Tibial nerve (tissue), 4 donors: ENCODE measurements at places on chromosomes 12 and 14.

- no peak for DNase-seq
Measured at GRCh38 chr12:4441355-4442335, 4.0 kb downstream of the FGF6 start.

- no peak for DNase-seq
Measured at GRCh38 chr12:30211743-30212142, 428.0 kb upstream of the TMTC1 start.

GRCh38 chr12:93201990-93202389 is 175.7 kb upstream of the NUDT4 start:
- no peak for DNase-seq

GRCh38 chr12:25950329-25951115 is 8.0 kb upstream of the RASSF8 start:
- no peak for DNase-seq

GRCh38 chr12:54442099-54442498 is 23.0 kb upstream of the ITGA5 start:
- DNase-seq: no peak

- no peak for DNase-seq
Measured at GRCh38 chr14:59253527-59253926, 65.1 kb downstream of the DAAM1 start.

DNA sequence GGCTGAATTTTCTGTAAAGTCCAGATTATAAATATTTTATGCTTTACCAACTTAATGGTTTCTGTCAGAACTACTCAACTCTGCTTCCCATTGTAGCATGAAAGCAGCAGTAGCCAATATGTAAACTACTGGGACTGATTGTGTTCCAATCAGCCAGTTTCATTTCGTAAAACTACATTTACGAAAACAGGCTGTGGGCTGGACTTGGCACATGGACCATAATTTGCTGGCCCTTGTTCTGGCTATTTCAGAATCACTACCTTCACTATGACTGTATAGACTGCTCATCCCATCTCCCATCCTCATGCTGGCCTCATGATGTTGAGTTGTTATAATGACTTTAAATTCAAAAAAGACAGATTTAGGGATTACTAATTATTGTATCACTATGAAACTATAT is 38.7 kb downstream of the FAR2 start:
- DNase-seq: no peak

- no peak for DNase-seq
Measured at GRCh38 chr12:50297996-50298395, 14.7 kb upstream of the LIMA1 start.

- DNase-seq: no peak
Measured at GRCh38 chr12:7116916-7117315, 7.9 kb upstream of the C1RL start.

DNA sequence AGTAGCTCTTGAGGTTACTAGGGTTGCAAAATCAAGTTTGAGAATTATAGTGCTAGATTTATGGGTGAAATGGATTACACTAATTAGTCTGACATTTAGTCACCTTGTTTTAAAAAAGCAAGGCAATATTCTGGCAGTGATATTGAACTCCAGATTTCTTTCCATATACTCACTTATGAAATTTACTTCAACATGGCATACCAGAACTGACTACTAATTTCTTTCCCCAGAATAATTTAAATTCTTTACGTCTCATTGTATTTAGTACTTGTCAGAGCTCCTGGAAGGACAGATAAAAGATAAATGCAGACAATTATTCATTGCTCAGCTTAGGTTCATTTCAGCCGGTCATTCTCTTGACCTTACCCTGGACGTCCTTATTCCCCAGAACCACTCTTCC is 24.3 kb downstream of the EMP1 start:
- DNase-seq: no peak

GRCh38 chr14:101520621-101521472 is 40.4 kb upstream of the DIO3 start:
- DNase-seq: peak; percentile 72

DNA sequence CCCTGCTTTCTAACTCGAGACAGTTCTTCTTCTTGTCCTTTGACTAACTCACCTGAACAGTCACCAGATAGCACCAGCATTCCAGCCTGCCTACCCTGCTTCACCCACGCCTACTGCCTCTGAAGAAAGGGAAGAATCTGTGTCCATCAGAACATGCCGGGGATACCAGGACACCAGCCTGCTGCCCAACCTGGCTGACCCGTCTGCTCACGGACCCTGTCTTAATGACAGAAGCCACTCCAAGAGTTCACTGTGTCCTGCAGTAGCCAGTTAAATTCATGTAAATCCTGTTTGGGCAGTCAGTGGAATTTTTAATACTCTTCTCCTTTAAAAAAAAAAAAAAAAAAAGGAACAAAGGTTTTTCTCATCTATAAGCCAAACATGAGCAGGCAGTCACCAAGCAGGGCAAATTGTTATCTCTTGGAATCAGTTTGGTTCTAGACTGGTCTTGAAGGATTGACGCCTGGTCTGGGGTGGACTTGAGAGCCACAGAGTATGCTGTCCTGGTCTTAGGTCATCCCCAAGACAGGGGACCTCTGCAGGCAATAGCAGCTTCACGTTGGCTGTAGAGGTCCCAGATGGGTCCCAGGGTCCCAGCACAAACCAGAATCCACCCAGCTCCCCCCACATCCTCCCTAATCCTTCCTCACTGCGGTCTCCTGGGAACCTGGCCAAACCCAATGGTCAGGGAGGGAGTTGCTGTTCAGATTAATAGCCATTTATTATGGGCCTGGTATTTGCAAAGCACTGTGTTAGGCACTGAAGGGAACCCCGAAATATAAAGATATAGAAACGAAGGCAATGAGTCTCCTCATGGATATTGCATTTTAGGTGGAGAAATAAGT is 181.1 kb upstream of the HIF1A start:
- DNase-seq: no peak
